ENCODE measurements at places on chromosomes 6 and 20.

- no peak for DNase-seq
These were observed 184.9 kb upstream of the CST7 start for GRCh38 chr20:24764027-24764793.

DNA sequence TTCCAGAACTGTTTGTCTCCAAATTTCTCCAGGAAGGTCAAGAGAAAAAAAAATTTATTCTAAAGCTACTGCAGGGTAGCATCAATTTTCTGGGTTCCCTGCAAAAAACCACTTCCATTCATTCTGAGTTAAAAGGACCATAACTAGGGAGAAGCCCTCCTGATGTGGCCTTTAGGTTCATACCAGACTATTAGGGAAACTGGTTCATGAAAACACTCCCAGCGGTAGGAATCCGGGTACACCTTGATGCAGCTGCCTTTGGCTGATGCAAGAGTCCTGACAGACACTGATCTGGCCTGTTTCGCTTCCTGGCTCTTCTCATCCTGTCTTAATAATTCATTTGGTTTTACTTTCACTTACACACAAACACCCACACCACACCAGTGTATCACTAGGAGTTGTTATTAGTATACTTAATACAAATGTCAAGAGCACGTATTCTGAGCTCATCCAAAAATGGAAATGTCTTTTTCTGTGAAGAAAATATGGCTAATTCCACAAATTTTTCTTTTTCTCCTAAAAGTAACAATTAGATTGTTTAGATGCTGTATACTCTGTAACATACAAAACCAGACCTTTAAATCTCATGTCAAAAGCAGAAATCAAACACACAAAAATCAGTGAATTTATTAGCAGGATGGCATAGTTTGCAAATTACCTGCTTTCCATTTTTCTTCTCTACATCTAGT lies 38.4 kb upstream of the ARHGAP18 start:
- DNase-seq: peak; percentile 41

- no peak for DNase-seq
These were observed 575.2 kb upstream of the ADGRB3 start for GRCh38 chr6:68059899-68060298.

DNA sequence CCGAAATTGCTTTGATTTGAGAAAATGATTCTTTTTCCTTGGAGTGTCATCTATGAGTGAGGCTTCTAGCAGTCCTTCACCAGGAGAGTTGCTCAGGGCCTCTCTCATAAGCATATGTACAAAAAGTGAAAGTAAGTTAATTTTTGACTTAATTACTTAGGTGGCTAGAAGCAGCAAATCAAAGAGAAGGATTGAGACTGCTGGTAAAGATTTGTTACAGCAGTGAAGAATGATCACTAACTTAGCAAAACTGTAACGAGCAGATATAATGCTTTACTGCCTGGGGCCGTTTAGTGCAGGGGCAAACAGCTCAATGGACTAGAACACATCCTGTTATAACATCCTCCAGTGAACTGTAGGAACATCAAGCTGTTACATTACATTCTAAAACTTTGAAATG lies 167.8 kb upstream of the RIPOR2 start:
- DNase-seq: no peak

DNA sequence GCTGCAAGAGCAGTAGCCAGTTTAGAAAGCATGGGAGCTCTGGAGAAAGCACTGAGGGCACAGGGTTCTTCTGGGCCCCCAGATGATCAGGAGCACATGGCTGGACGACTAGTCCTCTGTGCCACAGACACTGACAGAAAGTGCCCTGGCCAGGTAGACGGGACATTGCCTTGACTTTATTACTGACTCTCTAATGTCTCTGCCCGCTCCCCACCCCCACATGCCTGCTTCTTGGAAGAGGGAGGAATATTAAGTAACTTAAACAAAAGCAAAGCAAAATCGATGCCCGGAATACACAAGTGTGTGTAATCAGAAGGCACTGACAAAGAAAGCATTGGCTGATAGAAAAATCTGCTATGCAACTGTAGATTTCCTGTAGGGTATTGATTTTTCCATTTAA lies 99.3 kb downstream of the SOBP start:
- DNase-seq: no peak

GRCh38 chr20:47610247-47610944 lies 108.7 kb downstream of the NCOA3 start:
- peak; percentile 25 for DNase-seq

GRCh38 chr6:40958738-40959137 lies 80.3 kb downstream of the UNC5CL start:
- DNase-seq: no peak

All from NCI-H510A treated with DMSO at 0.1 percent for 48 hours (cell line).